Stomach (tissue), 19 donors: ENCODE measurements at places on chromosomes 16 and 17. TPM values are rescaled to one million over a fixed set of nuclear protein-coding genes. Genes with fewer than 3 reads are reported as not detected.

- H3K4me3 ChIP-seq, result no peak overlapping the region
- peaks cover 36% of the 10 kb centered on the region for H3K27me3 ChIP-seq
- no peak for DNase-seq
- H3K27ac ChIP-seq, result no peak overlapping the region
Measured at GRCh38 chr17:6348891-6349290, 86.0 kb downstream of the AIPL1 start.

GRCh38 chr17:3024346-3024745 is 39.1 kb downstream of the OR1D5 start:
- H3K27me3 ChIP-seq, result no peaks in the 10 kb centered on the region
- no peak overlapping the region for H3K27ac ChIP-seq
- no peaks in the 10 kb centered on the region for H3K4me1 ChIP-seq
- no peak overlapping the region for H3K4me3 ChIP-seq

DNA sequence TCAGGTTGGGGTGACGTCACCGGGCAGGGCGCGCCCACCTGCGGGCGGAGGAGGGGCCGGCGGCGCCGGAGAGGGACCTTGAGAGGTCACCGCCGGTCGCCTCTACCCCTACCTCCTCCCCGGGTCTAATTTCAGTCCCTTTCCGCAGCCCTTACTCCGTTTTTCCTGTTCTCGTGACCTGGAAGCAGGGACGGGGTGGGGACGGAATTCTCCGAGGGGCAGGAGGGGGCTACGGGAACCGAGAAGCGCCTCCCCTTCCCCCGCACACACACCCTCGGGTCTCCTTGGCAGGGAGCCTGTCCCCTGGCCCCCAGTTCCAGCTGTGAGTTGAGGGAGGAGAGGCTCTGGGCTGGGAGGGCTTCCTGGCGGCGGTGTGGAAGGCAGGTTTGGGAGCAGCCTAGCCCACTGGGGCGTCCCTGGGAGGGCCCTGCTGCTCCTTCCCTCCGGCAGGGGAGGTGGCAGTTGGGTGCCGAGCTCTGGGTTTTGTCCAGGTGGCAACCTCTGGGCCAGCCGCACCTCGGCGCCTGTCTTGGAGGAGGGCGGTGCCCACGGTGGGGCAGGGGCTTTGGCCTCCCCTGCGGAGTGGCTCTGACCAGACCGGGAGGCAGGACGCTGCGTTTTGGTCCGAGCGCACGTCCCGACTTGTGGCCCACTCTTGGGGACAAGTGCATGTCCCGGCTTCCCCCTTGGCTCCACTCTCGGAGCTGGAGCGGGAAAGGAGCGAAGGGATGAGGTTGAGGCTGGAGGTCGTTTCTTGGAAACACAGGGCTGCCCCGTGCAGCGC is 773 bp downstream of the SYNGR3 start:
- peaks cover 13% of the 10 kb centered on the region for H3K36me3 ChIP-seq
- peak overlapping the region; percentile 33 for H3K4me3 ChIP-seq
- peak; percentile 60 for DNase-seq
- H3K4me1 ChIP-seq, result peaks cover 49% of the 10 kb centered on the region

DNA sequence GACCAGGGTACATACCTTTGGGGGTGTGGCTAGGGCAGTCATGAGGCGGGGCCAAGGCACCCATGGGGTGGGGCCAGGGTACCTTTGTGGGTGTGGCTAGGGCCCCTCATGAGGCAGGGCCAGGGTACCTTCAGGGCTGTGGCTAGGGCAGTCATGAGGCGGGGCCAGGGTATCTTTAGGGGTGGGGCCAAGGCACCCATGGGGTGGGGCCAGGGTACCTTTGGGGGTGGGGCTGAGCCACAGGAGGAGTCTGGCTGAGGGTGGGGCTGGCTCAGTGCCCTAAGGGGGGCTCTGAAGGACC is 3.5 kb downstream of the GNG13 start:
- DNase-seq, result no peak
- no peak overlapping the region for H3K4me3 ChIP-seq
- H3K36me3 ChIP-seq, result no peaks in the 10 kb centered on the region
- H3K27me3 ChIP-seq, result peaks cover 7% of the 10 kb centered on the region
- H3K27ac ChIP-seq, result no peak overlapping the region
- no peaks in the 10 kb centered on the region for H3K4me1 ChIP-seq

The KRTAP4-6 gene
- not detected for total RNA-seq

The KPNA2 gene
- 5.4 TPM for total RNA-seq

The PLLP gene
- total RNA-seq, result 190 TPM

The RABEP1 gene
- 89.7 TPM for total RNA-seq
